ENCODE measurements at places on chromosomes 2 and 18.

DNA sequence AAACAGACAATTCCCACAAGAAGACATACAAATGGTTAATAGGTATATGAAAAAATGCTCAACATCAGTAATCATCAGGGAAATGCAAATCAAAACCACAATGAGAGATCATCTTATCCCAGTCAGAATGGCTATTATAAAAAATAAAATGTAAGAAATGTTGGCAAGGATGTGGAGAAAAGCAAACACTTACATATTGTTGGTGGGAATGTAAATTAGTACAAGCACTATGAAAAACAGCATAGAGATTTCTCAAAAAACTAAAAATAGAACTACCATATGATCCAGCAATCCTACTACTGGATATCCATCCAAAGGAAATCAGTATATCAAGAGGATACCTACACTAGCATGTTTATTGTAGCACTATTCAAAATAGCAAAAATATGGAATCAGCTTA lies 186.6 kb downstream of the NOL4 start:
- DNase-seq = no peak

GRCh38 chr2:20071397-20072383 lies 20.3 kb upstream of the LAPTM4A start:
- no peak for DNase-seq

GRCh38 chr2:237510502-237511217 lies 23.6 kb downstream of the MLPH start:
- DNase-seq = no peak

- peak; percentile 47 for DNase-seq
Observed at GRCh38 chr2:26346454-26347053, at the start of gene ADGRF3. Gene ADGRF3, minus strand, starts transcription at chr2:26346789. Its CDS starts 555 bp downstream, at chr2:26346234.

DNA sequence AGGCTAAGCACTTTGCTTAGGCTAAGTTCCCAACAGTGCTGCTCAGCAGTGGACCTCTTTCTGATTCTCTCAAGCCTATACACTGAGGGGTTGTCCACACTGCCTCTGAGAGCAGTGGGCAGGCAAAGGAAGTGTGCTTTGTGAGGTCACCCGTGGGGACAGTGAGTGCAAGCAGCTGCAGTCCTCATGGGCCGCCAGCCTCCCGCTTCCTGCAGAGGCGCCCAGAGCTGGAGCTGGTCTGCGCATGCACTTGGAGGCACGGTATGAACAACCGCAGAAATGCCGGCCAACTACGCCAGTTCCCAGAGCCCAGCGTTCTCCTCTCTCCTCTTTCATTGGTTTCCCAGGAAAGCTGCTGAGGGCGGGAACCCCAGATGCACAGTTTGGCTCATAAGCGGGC lies 149.5 kb upstream of the DLX2 start:
- DNase-seq = no peak

GRCh38 chr2:189037518-189037917 lies 63.3 kb downstream of the COL3A1 start:
- DNase-seq = no peak

All from T-helper 9 cell (primary cell).